Caco-2 (cell line): ENCODE measurements at places on chromosomes 1 and 21. TPM values are rescaled to one million over a fixed set of nuclear protein-coding genes. Genes with fewer than 3 reads are reported as not detected.

The PSMB4 gene
- 330 and 362 TPM in 2 replicates for total RNA-seq

The C1orf226 gene
- total RNA-seq: 5.3 and 7.3 TPM in 2 replicates

The NR1I3 gene
- total RNA-seq: not detected in 2 replicates

The CRNN gene
- total RNA-seq: not detected in 2 replicates

The LYST gene
- total RNA-seq: 3.6 and 5.6 TPM in 2 replicates

DNA sequence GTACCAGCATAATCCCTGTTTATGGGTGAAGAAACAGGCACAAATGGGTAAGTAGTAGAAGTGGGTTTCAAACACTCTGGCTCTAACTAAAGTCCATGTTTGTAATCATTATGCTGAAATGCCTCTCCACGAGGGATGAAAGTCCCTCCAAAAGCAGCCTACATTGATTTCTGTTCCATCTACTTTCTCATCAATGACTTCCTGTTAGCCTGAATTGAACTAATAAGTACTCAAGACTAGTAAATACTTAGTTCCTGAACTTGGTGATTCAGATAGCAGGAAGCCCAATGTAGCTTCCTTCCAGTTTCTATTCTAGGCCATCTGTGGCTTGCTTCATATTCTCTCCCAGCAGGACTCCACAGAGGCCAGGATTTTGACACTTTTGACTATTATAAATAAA, 11.3 kb upstream of the BACH1 start:
- DNase-seq: no peak

GRCh38 chr1:231702804-231703203, 76.2 kb downstream of the DISC1 start:
- peak; percentile 13 for DNase-seq

DNA sequence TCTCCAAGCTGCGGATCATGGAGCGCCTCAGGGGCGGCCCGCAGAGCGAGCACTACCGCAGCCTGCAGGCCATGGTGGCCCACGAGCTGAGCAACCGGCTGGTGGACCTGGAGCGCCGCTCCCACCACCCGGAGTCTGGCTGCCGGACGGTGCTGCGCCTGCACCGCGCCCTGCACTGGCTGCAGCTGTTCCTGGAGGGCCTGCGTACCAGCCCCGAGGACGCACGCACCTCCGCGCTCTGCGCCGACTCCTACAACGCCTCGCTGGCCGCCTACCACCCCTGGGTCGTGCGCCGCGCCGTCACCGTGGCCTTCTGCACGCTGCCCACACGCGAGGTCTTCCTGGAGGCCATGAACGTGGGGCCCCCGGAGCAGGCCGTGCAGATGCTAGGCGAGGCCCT, 2.7 kb downstream of the CPTP start:
- DNase-seq: no peak

- DNase-seq: peak; percentile 57
Measured at GRCh38 chr1:218364028-218364710, 19.0 kb downstream of the TGFB2 start.
